ENCODE measurements at places on chromosomes 2 and 18.

GRCh38 chr2:137937778-137938177 lies 26.5 kb upstream of the HNMT start:
- no peak for DNase-seq

DNA sequence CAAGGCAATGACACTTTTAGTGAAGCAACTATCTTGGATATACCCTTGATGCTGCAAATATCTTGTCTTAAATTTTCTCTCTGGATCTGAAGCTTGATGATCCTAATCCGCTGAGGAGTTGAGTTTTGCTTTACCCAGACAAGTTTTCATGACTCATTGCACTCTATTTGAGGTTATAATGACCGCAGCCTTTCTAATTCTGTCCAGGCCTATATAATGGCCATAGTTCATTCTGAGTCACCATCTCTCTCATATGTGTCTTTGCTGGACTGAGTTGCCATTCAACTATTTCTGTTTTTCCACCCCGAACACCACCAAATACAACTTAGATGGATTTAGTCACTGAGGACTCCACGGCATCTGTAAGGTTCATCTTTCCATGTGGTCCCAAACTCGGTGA lies 802.1 kb upstream of the FAM98A start:
- DNase-seq: no peak

DNA sequence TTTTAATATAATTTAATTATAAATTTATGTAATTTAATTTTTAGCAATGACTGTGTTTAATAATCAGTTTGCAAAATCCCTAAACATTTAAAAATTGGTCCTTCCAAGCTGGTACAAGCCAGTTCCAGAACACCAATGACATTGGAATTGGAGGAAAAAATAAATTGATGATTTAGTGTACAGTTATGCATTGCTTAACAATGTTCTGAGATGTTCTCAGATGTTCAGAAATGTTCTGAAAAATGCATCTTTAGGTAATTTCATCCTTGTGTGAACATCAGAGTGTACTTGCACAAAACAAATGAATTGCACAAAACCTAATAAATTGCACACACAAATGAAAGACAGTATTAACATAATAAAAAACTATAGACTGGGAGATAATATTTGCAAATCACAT lies 95.2 kb downstream of the TRIB2 start:
- DNase-seq: no peak

DNA sequence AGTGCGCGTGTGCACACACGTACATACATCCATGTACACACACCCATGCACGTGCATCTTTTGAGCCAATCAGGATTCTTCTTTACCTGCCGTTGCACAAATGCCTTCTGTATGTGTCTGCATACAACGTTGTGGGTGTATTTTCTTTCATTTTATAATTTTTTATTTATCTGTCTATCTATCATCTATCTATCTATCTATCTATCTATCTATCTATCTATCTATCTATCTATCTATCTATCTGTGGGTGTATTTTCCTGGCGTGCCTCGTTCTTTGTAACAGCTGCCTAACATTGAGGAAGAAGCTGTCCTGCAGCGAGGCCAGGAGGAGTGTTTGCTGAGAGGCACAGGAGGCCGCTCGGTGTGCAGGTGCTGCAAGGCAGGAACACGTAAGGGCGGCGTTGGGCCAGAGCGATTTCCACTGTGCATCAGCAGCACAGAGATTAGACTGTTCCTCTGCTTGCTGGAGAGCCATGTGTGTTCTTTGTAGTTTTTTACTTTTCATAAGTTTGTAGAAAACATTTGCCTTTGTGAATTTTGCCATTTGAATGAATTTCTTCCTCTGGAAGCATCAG lies 84.4 kb downstream of the DGKD start:
- DNase-seq: no peak

DNA sequence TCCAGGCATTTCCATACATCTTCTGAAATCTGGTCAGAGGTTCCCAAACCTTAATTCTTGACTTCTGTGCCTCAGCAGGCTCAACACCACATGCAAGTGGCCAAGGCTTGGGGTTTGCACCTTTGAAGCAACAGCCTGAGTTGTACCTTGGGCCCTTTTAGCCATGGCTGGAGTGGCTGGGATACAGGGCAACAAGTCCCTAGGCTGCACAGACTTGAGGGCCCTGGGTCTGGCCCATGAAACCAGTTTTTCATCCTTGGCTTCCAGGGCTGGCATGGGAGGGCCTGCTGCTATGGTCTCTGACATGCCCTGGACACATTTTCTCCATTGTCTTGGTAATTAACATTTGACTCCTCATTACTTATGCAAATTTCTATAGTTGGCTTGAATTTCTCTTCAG lies 988.8 kb upstream of the CNTNAP5 start:
- DNase-seq: no peak

DNA sequence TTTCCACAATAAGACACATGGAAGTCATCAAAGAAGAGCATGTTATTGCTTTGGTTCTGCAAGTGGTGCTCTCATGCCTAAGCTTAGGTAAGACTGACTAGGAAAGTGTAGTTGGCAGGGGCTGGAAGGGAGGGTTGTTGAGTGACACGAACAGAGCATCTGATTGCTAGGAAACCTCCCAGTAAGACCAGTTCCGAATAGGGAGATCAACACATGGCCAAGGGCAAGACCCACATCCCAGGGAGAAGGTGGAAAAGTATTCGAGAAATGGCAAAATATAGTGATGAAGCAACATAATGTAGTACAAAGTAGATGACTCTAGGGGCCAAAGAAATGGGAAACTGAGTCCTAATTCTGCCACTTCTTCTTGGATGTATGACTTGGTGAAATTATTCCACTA lies 33.8 kb upstream of the FMNL2 start:
- no peak for DNase-seq

GRCh38 chr2:67694445-67694844 lies 297.3 kb downstream of the ETAA1 start:
- DNase-seq: peak; percentile 53

- no peak for DNase-seq
Measured at GRCh38 chr18:11714244-11714918, 25.3 kb downstream of the GNAL start.

- DNase-seq: peak; percentile 14
Measured at GRCh38 chr2:227324642-227324994, 433 bp upstream of the MFF start.

DNA sequence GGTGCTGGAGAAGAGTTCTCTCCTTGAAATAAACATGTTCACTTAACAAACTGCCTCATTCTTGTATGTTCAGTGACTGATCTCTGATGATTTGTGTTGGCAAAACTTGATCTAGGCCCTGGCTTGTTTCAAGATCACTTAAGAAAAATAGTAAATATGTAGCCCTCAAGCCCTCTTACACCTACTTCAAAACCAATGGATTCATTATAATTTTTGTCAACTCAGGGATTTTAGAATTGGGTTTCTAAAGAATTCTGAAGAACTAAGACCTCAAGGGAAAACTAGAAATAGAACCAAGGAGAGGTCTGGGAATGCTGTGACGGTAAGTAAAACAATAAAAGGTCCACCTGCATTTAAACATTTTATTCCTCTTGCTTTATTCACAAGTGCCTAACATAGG lies 1731.6 kb upstream of the CELF4 start:
- DNase-seq: no peak

- DNase-seq: no peak
Measured at GRCh38 chr2:236348976-236349375, 84.8 kb upstream of the ASB18 start.

DNA sequence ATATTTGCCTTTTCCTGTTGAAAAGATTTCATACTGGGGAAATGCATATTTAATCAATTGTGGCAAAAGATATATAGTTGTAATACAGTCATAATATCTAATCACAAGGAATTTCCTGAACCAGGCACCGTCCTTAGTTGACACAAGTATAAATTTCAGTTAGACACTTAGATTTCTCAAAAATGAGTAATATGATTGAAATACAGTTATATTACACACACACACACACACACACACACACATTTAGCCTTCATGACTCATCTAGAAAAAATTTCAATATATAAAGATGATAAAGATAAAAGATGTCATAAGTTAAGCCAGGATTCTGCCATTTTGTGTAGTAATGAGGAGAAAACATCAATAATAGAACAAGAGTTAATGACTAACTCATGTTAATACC lies 258.4 kb upstream of the ZNF804A start:
- DNase-seq: no peak

GRCh38 chr2:172065111-172065510 lies 20.2 kb upstream of the DLX1 start:
- no peak for DNase-seq

DNA sequence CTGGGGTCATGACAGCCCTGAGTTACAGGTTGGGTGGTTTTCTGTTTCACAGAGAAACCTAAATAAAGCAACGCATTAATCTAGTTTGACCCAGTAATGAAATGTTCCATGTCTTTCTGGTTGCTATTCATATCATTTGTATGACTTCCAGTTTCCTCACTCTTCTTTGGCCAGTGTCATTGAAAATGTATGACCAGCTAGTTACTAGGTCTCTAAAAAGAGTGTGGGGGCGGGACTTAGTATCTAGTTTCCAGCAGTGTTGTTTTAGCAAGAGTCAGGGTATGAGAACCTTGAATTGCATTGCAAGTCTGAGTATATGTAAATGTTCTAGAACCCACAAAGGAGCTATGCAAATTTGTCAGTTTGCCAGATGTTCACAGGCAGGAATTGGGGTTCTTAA lies 47.7 kb downstream of the SLC9A2 start:
- DNase-seq: no peak

Data from MM.1S (cell line).